ENCODE measurements at places on chromosomes 7 and 10.

- DNase-seq, result no peak
These were observed 61.1 kb downstream of the SORBS1 start for GRCh38 chr10:95500097-95500496.

- peak; percentile 62 for DNase-seq
These were observed 679 bp downstream of the LRRC20 start for GRCh38 chr10:70381471-70382421.

- DNase-seq, result peak; percentile 75
These were observed 262.8 kb upstream of the AOAH start for GRCh38 chr7:36986948-36987724.

DNA sequence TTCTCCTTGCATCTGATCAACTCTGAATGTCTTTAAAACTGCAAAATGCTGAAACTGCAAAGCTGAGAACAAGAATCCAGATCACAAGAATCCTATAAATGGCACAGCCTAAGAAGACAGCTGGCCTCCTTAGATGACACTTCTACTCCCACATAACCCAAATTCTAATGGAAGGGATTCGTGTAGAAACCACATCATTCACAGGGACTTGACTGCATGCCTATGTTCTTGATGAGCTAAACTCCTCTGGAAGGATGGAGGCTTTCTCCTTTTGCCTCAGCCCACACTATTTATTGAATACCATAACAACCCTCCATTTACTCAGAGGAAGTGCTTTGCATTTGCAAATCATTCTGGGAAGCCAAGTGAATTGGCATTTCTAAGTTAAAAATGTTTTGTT, 252.5 kb upstream of the VWC2 start:
- DNase-seq, result no peak

DNA sequence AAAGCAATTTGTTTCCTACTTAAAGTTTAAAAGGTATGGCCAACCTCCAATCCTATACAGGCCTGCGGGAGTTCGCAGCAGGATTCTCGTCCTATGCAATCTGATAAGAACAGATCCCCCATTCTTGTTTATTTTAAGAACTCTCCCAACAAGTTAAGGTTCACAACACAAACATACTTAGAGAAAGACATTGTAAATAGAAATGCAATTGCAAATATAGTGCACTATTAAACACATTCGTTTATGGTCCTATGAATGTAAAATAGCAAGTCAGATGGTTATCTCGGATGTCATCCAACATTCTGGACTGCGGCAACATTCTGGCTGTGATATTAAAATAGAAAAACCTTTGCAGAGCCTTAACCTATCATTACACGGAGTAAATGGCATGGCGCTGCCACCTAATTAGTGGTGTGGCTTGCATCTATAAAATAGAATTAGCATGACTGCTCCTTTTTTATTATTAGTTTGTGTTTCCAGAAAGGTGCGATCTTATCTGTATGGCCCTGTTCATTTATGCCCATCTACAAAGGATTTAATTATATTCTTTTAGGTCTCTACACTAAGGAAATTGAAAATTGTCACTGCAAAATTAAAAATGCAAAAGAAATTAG, 37.0 kb downstream of the BEND7 start:
- DNase-seq, result no peak
